ENCODE measurements at places on chromosomes 1 and 21. TPM values are rescaled to one million over a fixed set of nuclear protein-coding genes. Genes with fewer than 3 reads are reported as not detected.

- DNase-seq, result no peak
Observed at GRCh38 chr1:208541225-208541855, 297.2 kb upstream of the PLXNA2 start.

GRCh38 chr1:154941333-154942013 lies 5.0 kb upstream of the PMVK start:
- no peak for DNase-seq

- DNase-seq, result no peak
Observed at GRCh38 chr1:22259551-22260282, 116.8 kb upstream of the WNT4 start.

DNA sequence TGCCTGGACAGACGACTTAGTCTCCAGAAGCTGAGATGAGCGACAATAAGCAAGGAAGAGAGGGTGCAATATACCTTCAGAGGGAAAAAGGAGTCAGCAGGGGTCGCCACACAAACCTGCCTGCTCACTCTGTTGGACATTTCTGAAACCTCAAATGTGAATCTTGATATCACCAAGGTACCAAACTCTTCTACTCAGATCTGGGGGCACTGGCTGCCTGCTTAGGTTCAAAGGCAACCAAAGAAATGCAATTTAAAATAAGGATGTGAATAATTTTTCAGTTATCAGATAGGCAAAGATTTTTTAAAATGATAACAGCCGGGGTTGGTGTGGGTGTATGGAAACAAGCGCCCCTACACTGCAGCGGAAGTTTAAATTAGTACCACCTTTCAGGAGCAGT lies 164.2 kb downstream of the HIVEP3 start:
- no peak for DNase-seq

Gene AURKAIP1
- total RNA-seq, result 94.5 TPM

Gene GSTM1
- not detected for total RNA-seq

Gene FLG2
- not detected for total RNA-seq

DNA sequence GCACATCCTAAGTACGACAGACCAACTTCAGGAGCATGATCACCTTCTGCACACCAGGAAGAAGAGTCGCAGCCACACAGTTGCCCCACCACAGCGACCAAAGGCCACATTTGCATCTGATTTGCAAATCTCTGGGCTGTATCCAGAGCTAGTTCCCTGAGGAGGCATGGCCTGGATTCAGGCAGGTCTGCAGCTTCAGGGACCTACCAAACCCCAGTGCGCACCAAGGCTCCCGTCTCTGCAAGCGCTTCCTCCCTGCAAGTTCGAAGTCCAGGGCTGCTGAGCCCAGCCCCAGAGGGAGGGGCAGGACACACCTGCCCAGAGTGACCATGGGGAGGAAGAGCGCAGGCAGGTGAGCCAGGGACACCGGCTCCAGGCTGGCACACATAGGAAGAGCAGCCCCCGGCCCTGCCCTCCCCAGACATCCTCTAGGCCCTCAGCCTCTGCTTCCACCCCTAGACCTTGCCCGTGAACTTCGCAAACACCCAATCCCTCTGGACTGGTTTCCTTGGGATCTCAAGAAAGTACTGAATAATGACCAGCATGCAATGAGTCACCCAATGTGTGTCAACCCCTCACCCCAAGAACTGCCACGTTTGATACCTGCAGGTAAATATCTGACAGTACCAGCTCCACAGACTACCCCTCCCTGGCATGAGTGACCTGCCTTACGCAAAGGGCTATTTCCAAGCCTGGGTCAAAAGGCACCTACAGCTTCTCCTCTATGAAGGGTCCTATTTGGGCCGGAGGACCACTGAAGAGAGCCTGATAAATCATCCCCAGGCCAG lies 36.8 kb downstream of the CASZ1 start:
- no peak for DNase-seq

Gene KRTAP12-2
- not detected for total RNA-seq

DNA sequence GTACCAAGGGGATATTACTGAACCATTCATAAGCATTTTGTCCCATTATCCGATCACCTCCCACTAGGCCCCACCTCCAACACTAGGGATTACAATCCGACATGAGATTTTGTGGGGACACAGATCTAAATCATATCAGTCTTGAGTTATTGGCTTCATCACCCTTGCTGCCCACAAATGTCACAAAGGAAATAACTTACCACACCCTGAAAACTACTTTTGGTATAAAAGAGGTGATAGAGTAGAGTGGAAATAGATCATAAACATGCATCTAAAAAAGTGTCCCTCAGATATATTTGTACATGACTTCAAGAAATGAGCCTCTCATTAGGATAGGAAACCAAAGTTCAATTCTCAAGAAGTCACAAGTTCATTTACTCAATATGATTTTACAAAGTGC lies 22.6 kb upstream of the FCRL3 start:
- no peak for DNase-seq

DNA sequence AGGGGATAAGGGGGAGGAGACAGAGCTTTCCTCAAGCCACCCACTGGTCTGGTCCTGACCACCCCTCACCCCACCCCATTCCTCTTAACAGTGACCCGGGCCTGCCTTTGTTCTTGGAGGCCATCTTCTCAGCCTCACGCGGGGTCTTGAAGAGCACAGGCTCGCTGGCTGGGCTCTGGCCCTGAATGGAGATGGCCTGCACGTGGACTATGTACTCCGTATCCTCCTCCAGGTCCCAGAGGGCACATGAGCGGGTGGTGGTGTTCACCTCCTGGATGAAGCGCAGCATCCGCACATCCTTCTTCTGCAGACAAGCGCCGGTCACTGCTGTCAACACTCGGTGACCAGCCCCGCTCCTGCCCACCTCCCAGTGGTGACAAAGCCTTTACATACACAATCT lies 2.6 kb downstream of the FNDC5 start:
- DNase-seq, result no peak

Gene TDRD10
- total RNA-seq, result 28.0 TPM

DNA sequence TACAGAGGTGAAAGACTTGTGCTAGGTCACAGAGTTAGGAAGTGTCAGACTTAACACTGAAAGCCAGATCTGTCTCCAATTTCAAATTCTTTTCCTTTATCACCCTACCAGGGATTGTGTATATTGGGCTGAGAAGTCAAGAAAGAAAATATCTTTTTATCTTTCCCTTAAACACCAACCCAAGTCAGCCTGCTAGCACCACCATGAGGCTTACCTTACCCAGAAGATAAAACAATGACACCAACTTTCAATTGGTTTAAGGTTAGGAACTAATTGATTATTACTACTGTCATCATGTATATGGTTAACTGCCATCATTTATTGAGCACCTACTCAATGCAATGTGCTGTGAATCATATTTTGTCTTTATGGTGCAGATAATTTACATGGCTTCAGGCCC lies 178.9 kb upstream of the FOXD3 start:
- DNase-seq, result no peak

GRCh38 chr1:213122514-213122929 lies 71.5 kb downstream of the RPS6KC1 start:
- no peak for DNase-seq

DNA sequence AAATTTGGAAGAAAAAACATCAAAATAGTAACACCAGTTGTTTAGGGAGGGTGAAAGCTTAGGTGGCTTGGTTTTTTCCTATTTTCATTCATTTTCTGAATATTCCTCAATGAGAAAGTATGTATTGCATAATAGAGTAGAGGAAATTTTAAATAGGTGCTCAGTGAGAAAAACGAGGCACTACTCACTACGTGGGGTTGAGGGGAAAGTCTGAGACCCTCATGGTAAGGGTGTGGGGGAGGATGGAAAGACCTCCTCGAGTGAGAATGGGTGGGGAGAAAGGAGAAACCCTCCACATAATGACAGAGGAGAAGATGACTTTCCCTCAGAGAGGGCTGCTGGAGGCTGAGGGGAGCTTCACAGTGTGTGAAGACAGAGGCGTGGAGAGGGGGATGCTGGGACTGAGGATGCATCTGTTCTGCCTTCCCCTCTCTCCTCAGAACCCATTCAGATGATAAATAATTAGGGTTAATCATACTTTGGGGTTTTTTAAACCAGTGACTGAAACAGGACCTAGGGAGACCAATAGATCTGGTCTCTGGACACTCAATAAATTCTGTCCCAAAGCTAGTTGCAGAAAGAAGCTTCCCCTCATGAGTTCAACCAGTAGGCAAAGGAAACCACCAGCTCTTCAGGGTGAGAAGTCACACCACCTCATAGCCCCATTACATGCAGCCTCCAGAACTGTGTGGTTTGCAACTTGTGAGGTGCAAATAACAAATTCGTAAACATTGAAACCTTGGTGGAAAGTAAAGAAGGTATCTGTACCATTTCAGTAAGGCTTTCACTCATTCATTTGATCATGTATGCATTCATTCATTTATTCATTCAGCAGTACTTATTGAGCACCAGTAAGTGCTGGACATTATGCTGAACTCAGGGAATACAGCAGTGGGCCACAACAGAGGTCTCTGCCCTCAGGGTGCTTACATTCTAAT lies 17.1 kb downstream of the SLAMF7 start:
- DNase-seq, result no peak

DNA sequence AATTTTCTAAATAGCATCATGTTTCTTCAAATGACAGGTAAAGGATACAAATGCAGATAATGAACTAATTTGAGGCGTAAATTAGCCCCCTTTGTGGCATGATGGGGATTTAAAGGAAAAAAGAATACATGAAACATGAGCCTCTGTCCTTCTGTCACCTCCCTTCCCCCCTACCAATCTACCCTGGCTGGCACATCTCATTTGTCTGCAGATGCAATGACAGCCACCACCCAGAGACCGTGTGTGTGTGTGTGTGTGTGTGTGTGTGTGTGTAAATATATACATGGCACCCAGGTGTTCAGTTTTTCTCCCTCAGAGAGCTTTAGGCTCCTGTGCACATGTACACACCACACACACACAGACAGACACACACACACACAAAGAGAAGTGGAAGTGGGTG lies 451.1 kb downstream of the RWDD3 start:
- no peak for DNase-seq

DNA sequence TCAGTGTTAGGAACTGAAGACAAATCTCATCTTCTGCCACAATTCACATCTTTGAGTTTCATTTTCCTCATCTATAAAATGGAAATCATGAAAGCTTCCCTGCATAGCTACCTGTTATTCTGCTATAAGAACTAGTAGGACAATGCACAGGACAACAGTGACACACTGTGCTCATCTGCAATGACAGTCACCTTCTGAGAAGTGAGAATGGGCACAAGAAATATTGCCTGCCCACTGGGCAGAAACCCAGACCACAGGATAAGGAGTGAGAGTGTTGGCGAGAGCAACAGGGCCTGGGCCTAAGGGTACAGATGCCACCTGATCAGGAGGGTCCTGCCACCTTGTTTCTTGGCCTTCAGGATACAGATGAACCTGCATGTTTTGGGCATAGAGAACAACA lies 23.3 kb upstream of the ARTN start:
- no peak for DNase-seq

DNA sequence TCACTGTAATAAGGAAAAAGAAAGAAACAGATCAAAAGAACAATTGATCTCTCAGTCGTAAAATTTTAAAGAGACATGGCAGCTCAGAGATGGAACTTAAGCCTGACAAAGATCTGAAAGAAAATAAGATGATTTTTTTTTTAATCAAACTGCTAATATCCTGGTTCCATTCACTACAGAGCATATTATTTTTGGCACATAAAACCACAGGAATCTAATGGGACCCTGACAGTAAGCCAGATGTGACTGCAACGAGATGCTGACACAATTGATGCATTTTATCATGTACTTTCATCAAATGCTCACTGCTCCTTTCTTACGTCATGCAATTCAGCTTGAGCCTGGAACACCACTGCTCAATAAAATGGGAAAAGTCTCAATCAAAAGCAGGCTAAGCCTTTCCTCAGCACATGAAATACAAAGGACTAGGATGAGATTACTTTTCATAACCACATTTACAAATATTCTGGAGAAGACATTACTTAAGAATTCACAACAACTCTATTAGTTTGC lies 16.6 kb downstream of the GPATCH2 start:
- no peak for DNase-seq
